Hematopoietic multipotent progenitor cell treated with erythropoietin and hydrocortisone succinate and interleukin-3 and kit ligand, for 8 days (in vitro differentiated cells): ENCODE measurements at places on chromosomes 5 and 9.

- DNase-seq, result peak; percentile 30
These were observed 134.9 kb upstream of the ADCY2 start for GRCh38 chr5:7261049-7261448.

- no peak for DNase-seq
These were observed 9.5 kb downstream of the RAB24 start for GRCh38 chr5:177293819-177294581.

- DNase-seq, result no peak
These were observed 222.9 kb downstream of the AOPEP start for GRCh38 chr9:94949370-94949769.

GRCh38 chr9:98570663-98571440, 137.9 kb downstream of the GABBR2 start:
- DNase-seq, result peak; percentile 17

DNA sequence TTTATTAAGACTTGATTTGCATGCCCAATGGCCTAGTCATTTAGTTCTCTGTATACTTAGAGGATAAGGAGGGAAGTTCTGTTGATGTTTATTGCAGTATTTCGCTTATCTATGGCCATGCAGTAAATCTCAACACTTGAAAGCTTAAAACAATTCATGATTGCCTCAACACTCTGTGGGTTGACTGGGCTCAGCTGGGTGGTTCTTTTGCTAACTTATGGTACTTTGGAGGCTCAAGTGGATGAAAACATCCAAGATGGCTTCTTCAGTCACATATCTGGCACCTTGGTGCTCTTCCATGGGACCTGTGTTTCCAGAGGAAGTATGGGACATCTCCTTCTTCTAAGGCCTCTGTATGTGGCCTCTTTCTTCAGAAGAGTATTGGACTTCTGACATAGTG, 10.3 kb upstream of the ROR2 start:
- DNase-seq, result no peak
